ENCODE measurements at places on chromosomes 1 and 21. TPM values are rescaled to one million over a fixed set of nuclear protein-coding genes. Genes with fewer than 3 reads are reported as not detected.

OR14K1 gene
- total RNA-seq, result not detected

CHODL gene
- not detected for total RNA-seq

RPAP2 gene
- total RNA-seq, result 20.0 TPM

HSD3B1 gene
- not detected for total RNA-seq

LDLRAD1 gene
- total RNA-seq, result 13.7 TPM

C8B gene
- total RNA-seq, result 1.2 TPM

RYR2 gene
- total RNA-seq, result 4.8 TPM

APOBEC4 gene
- total RNA-seq, result 3.0 TPM

CD5L gene
- 6.8 TPM for total RNA-seq

GLIS1 gene
- total RNA-seq, result not detected
